ENCODE measurements at places on chromosomes 4 and X.

DNA sequence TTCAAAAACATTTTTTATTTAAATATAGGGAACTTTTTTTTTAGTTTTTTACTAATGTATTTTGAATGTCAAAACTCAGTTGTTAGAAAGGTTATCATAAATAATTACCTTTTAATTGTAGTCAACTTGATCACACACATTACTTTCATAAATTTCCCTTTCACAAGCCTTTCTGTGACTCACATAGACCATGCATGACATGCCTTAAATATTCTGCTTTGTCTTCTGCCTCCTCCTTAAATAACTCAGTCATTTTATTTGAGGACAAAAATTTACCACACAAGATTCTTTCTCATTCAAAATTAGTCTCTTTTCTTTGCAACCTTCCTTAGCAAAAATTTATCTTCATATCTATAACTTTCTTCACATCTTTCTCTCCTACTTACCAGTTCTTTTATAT, 219.9 kb downstream of the EVC2 start:
- no peak for DNase-seq

DNA sequence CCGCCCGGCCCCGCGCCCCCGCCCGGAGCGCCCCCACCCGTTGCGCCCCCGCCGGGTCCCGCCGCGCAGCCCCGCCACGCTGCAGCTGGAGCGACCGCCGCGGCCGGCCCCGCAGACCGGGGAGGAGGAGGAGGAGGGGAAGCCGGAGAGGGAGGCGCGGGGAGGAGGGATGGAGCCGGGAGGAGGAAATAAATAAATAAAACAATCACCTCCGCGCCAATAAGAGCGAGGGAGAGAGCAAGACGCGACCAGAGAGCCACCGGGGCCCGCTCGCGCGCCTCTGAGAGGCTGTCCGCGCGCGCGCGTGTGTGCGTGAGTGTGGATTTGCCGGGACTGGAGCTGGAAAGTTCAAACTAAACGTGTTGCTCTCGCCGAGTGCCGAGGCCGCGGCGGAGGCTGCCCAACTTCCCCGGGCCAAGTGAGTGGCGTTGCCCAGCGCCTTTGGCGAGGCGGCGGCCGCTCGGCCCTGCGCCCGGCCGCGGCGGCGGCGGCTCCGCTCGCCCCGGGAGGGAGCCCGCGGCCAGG, 2184.4 kb upstream of the TENM3 start:
- no peak for DNase-seq

DNA sequence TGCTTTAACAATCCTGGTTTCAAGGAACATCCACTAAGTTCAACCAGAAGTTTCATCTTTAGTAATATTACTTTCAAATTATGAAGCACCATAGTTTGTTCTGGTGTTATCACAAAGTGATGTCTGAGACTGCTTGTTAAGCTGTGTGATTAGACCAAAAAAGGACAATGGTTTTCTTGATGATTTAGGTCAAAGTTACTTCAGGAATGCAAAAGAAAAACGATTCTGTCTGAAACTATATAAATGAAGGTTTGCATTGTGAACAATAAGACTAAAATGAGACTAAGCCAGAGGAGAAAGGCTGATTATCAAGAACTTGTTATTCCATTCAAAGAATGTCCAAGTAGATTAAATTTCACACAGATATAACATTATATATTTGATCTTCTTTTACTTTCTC, 122.4 kb upstream of the ETNPPL start:
- no peak for DNase-seq

- no peak for DNase-seq
These were observed 320.4 kb upstream of the SLC7A11 start for GRCh38 chr4:138562544-138562991.

- no peak for DNase-seq
These were observed 475.4 kb upstream of the RPS6KA3 start for GRCh38 chrX:20742106-20742505.

DNA sequence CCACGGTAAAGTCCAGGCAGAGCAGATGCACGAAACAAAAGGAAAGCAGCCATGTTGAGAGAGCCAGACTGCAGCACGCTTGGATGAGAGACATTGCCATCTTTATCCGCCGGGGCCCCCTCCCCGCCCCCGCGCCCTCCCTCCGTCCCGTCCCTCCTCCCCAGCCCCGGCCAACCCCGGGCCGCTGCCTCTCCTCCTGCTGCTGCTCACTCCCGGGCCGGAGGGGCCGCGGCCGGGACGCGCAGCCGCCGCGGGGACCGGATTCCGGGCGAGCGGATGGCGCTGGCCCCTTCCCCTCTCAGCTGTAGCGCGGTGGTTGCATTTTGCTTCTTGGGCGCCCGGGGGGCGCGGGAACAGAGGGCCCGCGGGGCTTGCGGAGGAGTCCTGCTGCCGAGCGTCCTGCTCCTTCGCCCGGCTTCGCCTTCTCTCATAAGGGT, 542 bp downstream of the RNF150 start:
- no peak for DNase-seq

- DNase-seq, result no peak
These were observed 49.4 kb upstream of the RELL1 start for GRCh38 chr4:37735578-37735977.

DNA sequence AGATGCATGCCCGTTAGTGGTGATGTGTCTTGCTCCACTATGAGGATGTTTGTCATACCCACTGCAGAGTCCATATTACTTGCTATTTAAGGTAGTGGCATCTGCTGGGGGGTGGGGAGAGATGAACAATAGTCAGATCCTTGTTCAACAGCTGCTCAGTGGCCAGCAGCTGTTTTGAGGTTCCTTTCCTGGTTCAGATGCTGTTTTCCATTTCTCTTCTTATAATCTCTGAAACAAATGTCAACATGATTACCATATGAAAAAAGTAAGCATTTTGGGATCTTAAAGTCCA, 1567.9 kb upstream of the TENM3 start:
- DNase-seq, result no peak

- no peak for DNase-seq
These were observed 41.6 kb upstream of the GIMD1 start for GRCh38 chr4:106409901-106410889.

- no peak for DNase-seq
These were observed 3.4 kb downstream of the GABRA2 start for GRCh38 chr4:46386570-46386969.

DNA sequence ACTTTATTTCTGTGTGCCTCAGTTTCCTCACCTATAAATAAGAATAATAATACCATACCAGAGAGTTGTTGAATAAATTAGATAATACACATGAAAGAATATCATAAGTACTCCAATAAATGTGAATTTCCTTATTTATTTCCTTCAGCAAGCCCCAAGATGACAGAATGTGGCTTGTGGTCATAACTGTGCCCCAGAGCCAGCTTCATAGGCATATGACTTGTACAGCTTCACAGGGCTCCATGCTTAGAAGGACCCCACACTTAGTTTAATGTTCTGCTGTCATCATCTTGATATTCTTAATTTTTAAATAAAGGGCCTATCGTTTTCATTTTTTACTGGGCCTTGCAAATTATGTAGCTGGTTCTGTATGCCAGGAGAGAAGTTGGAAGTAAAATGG, 25.3 kb downstream of the VSIG4 start:
- DNase-seq, result no peak

DNA sequence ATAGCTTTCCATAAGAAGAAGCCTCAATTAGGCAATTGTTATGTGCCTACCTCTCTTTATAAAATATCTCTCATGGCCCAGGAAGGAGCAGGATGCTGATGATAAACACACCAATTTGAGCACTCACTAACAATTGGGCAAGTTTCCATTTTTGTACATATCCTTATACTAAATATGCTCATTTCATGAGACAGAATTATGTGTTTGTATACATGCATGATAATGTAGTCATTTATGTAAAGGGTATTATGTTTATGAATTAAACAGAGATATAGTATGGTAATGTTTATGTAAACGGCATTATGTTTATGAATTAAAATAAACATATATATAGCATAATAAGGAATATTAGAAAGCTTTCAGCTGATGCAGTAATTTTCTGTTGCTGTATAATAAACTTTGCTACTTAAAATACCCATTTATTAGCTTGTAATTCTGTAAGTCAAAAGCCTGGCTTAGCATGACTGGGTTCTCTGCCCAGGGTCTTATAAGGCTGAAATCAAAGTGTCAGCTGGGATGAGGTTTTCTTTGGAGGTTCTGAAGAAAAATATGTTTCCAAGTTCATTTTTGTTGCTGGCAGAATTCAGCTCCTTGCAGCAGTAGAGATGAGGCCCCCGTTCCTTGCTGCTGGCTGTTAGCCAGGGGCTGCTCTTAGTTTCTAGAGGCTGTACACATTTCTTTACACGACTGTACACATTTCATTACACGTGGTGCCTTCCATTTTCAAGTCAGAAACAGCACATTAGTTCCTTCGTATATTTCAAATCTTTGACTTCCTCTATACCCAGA, 89.0 kb downstream of the GLRA2 start:
- DNase-seq, result no peak

GRCh38 chrX:71107245-71107644, 705 bp upstream of the CXorf65 start:
- DNase-seq, result no peak

- DNase-seq, result no peak
These were observed 168.7 kb upstream of the GALNTL6 start for GRCh38 chr4:171644430-171645057.

DNA sequence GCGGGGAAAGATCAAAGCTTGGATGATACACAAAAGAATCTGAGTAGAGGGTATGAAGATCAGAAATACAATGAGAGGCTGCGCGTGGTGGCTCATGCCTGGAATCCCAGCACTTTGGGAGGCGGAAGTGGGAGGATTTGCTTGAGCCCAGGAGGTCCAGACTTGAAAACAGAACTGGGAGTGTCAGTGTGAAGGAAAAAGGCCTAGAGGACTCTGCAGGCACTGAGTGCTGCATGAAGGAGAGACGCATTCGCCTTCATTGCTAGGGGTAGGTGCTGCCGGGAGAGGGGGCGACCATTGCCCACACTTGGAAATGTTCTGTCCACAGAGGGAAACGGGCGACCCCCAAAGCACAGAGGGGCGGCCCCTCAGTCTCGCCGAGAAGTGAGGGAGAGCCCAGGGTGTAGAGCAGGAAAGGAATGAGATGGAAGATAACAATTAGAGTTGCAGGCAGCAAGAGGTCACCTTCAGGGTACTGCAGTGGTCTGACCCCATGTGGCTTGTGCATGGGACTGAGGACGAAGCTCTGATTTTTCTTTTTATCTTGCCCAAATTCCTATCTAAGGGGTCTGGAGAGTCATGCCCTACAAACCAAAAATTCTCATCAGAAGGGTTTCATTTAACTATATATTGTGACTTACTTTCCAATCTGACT, 31.8 kb upstream of the ARSD start:
- no peak for DNase-seq

DNA sequence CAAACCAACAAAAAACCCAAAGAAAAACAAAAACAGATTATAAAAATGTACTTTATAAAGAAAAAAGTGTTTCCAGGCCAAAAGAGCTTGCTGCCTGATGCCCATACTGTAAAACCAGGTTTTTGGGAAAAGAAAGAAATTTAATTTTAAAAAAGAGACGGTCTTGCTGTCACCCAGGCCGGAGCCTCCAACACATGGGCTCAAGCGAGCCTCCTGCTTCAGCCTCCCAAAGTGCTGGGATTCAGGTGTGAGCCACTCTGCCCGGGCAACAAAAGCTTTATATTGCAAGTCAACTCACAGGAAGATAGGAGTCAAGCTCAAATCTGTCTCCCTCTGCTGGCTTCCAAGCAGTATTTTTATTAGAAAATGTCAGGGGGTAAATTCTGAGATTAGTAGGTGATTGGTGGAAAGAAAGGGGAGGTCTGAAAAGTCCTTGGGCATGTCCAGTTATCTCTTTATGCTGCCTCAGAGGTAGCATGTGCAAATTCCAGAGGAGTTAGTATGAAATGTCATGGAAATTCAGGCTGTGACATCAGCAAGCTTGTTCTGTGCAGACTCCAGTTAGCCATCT, 39.4 kb downstream of the MGST2 start:
- DNase-seq, result no peak

DNA sequence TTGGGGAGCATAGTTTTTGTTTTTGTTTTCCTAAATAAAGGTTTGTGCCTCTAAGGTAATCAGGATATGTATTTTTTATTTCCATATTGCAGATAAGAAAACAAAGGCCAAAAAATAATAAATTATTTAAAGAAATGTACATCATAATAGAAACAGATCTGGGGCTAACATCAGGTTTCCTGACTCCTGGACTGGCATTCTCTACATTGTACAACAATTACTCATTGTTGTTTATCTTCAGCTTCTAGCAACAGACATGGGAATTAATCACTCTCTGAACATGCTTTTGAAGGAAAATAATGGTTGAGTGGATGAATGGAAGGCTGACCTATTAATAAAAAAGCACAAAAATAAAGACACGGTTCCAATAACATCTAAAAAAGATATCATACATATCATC, 146.2 kb downstream of the KCNIP4 start:
- DNase-seq, result no peak

DNA sequence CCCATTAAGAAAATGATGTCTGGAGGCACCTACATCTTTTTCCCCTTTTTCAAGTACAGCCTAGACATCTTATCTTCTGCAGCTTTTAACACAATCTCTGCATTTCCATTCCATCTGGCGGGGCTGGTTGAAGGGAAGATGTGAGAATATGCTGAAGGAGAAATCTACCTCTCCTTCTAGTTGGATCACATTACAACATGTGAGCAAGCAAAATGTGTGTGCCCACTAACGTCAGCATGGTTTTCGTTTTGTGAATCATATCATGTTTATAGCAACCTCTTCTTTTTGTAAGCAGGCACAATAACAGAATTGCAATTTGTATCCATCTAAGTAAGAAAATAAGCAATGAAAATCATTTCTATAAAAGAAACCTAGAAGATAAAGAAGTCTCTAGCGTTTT, 28.9 kb upstream of the MID1 start:
- no peak for DNase-seq

DNA sequence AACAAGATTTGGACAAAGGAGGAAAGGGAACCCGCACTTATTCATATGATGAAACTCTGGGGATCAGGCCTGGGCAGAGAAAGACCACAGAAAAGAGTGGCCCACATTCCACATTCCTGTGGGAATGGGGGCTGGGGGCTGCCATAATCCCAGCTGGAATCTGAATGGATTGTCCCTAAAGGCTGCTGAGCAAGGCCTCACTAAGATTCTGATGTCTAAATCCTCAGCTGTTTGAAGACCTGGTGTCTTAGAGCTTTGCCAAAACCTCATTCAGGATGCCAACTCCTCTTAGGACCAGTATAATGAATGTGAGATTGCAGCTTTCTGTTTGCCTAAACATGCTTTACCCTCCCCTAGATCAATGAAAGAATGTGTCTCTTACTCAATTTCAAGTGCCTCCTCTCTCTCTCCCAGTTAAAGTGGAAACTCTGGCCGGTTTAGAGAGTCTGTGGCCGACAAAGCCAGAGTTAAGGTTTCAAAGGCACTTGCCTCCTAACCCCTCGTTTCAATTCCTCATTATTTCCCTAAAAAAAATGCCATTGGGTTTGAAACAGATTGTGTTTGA, 33.3 kb upstream of the GPC4 start:
- no peak for DNase-seq

GRCh38 chrX:119194621-119195020, 41.5 kb upstream of the PGRMC1 start:
- no peak for DNase-seq
